ENCODE measurements at places on chromosomes 7 and 10. TPM values are rescaled to one million over a fixed set of nuclear protein-coding genes. Genes with fewer than 3 reads are reported as not detected.
A peak's percentile ranks its signal among the peaks of the same experiment; 100 is the strongest.

DNA sequence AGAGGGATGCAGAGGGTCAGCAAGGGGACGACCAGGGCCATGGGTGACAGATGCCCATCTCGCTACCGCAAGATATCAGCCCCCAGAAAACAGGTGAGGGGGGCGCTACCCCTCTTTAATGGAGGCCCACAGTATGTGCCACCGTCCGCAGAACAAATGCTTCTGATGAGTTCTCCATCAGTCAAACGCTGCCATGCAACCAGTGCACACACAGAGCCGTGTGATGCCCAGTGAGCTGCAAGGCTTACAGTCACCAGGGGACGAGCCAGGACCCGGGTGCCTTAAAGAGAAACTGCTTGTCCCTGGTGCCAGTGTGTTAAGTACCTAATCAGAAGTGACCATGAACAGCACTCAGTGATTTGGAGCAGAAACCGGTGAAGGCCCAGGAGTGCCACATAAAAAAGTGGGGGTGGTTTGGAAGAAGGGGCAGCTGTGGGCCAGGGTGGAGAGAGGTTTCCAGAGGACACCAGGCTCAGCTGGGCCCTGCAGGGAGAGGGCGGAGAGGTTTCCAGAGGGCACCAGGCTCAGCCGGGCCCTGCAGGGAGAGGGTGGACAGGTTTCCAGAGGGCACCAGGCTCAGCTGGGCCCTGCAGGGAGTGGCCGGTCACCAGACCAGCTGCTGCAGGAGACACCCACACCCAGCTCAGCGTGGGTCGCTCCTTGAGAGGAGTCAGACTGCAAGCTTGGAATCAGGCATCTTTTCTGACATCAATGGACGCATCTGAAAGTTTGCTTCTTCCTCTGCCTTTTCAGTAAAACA is 50.9 kb downstream of the TCERG1L start:
- DNase-seq = no peak

DNA sequence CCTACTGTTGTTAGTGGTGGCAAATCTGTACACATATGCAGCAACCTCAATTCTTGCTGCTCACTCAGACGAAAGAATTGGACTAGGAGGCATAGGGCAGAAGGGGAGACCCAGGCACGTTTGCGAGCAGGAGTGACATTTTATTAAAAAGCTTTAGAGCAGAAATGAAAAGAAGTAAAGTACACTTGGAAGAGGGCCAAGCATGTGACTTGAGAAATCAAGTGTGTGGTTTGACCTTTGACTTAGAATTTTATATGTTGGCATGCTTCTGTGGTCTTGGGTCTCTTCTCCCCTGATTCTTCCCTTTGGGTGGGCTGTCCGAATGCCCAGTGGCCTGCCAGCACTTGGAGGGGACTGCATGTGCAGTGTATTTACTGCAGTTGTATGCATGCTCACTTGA is 205.5 kb upstream of the SEMA3D start:
- DNase-seq = no peak

- DNase-seq = no peak
Observed at GRCh38 chr7:142455392-142455791, 197.5 kb upstream of the PRSS58 start.

GRCh38 chr10:35971397-35971796 is 329.3 kb upstream of the FZD8 start:
- no peak for DNase-seq

DNA sequence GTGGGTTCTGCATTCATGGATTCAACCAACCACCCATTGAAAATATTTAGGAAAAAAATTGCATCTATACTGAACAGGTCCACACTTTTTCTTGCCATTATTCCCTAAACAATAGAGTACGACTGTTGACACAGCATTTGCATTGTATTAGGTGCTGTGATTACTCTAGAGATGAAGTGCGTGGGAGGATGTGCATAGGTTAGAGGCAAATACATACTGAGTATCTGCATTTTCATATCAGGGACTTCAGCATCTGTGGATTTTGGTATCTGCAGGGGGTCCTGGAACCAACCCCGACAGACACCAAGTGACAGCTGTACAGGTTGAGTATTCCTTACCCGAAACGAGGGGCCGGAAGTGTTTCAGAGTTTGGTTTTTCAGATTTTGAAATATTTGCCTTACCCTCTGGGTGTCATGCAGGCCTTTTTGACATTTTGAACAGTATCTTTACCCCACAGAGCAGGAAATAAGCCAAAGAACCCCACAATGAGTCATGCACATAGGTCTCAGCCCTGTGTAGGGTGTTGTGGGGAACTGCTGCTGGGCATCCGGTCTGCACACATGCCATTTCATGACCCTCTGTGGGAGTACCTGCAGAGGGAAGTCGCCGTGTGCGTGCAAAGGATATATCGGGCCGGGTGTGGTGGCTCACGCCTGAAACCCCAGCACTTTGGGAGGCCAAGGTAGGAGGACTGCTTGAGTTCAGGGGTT is 14.5 kb downstream of the NUDT5 start:
- DNase-seq = no peak

DNA sequence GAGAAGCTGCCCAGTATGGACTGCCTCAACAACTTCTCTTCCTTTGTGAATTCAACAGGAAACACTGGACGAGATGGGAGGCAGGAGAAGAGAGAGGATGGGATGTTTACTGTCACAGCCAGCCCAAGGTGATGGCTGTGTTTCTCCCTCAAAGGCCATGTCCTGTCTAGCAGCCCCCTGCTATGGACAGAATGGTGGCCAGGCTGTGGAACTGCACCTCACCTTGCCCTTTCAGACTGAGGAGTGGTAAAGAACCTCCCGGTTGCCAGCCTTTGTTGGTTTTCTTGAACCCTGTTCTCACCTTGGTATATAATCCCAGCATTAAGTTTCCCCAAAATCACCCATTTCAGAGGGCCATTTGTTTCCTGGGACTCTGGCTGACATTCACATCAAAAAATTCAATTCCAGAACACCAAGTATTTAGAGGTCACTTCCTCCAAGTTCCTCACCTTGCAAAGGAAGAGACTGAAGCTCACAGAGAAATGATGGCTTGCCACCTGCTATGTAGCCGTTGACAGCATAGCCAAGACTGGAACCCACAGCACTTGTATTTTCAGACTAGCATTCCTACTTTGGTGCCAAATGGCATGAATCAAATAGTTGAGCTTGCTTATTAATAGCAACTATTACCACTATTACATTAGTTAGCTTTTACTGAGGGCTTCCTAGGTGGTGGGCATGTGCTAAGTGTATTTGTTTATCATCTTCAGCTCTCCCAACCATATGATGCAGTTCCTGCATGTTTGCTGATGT is 224.0 kb upstream of the GRB10 start:
- no peak for DNase-seq

Gene PARP12
- 24.9 TPM for total RNA-seq

GRCh38 chr10:130254243-130254642 is 118.1 kb downstream of the GLRX3 start:
- DNase-seq = no peak

- DNase-seq = no peak
Observed at GRCh38 chr10:14665865-14666857, 108.5 kb downstream of the FAM107B start.

Gene FRMPD2
- not detected for total RNA-seq

GRCh38 chr7:131604841-131605279 is 48.4 kb upstream of the PODXL start:
- DNase-seq = peak; percentile 75

Gene ZPBP
- total RNA-seq = not detected

DNA sequence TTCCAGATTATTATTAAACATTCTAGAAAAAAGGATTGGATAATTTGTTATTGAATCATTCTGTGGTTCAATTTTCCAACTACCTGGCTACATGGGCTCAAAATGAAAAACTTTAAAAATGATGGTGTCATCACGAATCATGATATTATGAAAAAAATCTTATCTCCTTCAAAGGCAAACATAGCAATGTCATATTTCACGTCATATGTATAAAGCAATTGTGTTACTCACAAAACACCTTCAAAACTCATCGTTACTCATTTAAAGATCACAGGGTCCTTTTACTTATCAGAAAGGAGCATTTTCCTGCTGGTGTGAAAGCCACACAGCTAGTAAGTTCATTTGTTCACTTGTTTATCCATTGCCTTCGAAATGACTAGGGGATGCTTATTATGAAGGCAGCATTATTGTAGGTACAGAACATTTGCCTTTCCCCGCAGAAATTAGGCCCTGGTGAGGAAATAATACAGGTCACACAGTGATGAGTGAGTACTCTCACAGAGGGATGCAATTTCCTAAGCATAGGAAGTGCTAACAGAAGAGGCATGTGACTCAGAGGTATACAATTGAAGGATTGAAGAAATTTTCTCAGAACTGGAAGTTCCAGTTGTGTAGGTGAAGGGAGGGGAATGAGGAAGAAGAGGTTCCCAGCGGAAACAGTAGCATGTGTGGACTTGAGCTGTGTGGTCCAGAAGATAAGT is 478.7 kb downstream of the INHBA start:
- DNase-seq = peak; percentile 15

DNA sequence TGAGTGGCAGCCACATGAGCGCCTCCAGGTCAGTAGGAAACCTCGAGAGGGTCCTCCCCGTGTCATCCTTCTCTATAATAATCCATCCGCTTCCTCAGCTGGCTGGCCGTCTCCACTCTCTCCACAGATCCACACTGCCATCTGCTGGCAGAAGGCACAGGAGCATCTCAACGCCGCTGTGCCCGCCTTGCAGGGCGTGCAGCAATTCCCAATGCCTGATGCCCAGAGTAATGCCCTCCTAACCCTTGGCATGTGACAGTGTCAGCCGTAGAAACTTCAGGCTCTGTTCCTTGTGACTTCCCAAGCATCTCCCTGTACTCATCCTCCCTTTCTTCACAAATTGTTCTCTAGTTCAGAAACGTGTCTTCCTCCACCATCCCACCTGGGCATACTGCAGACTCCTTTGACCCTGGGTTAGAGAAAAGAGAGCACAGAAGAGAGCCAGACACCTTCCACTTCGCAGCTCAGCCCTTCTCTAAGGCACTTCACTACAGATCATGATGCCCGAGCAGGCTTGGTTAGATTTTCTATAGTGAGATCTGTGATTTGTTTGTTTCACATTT is 70.8 kb downstream of the XPNPEP1 start:
- peak; percentile 67 for DNase-seq

GRCh38 chr7:44678101-44678470 is 70.6 kb upstream of the ZMIZ2 start:
- peak; percentile 65 for DNase-seq

- DNase-seq = no peak
Observed at GRCh38 chr10:110782616-110783015, 89.1 kb upstream of the PDCD4 start.

DNA sequence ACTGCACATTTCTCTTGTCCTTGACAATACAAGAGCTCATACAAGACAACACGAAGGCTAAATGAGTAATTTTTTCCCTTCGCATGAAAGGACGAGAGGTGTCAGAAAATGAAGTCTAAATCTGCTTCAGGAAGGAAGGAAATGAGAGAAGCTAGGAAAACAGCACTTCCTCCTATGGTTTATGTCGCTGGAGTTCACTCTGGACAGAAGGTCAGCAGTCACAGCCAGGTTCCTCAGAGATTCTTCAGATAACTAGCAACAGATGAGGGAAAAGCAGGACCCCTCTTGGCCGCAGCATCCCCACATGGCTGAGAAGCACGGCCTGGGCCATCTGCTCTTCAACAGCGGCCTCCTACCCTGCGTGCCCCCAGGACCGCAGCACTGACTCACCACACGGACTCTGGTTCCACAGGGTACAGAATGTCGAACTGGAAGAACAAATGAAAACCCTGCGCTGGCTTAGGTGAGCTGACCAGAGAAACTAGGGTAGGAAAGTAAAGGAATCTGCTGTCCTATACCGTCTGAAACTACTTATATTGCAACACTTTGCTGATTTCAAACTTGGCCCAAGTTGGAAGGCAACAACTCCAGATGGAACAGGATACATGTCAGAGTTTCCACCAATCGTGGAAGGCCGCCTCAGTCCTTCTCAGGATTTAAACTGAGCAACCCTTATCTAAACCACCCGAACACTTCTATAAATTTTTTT is 26.3 kb downstream of the DNMBP start:
- DNase-seq = peak; percentile 57

GRCh38 chr7:78407031-78407430 is 608.5 kb downstream of the PHTF2 start:
- DNase-seq = no peak

DNA sequence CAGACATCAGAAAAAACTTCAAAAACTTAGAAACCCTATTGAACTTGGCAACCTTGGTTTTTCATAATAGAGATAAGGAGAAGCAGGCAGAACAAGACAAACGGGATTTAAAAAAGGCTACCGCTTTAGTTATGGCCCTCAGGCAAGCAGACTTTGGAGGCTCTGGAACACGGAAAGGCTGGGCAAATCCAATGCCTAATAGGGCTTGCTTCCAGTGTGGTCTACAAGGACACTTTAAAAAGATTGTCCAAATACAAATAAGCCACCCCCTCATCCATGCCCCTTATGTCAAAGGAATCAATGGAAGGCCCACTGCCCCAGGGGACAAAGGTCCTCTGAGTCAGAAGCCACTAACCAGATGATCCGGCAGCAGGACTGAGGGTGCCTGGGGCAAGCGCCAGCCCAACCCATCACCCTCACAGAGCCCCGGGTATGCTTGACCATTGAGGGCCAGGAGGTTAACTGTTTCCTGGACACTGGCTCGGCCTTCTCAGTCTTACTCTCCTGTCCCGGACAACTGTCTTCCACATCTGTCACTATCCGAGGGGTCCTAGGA is 115.3 kb downstream of the NRCAM start:
- no peak for DNase-seq

- DNase-seq = peak; percentile 2
Observed at GRCh38 chr7:16028636-16029035, 342.2 kb upstream of the MEOX2 start.

Gene CYP2E1
- 0.50 TPM for total RNA-seq

DNA sequence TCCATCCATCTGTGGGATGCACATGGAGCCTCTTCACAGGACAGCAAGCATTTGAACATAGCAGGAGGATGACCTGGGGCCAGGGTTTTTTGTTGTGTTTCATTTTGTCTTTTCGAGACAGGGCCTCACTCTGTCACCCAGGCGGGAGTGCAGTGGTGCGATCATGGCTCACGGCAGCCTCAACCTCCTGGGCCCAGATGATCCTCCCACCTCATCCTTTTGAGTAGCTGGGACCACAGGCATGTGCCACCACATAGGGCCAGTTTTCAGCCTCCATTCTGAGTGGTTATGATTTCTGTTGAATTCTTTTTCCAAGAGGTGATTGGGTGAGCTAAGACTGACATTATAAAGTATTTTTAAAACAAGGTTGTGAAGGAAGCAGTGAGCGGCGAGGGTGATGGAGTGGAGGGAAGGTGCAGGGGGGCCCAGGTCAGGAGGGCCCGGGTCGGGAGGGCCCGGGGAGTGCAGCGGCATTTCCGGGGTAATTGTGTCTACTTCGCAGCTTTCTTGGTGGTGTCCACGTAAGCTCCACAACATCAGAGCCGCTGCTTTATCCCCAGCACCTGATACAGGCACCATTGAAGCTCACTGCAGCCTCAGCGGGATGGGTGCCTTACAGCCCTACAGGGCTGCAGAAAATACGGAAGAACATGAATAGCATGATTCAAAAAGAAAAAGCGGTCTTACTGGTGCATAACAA is 12.0 kb upstream of the LARP4B start:
- no peak for DNase-seq

Gene SLC39A12
- not detected for total RNA-seq

Gene AKR1D1
- total RNA-seq = not detected
